ENCODE measurements at places on chromosomes 3 and 15.

DNA sequence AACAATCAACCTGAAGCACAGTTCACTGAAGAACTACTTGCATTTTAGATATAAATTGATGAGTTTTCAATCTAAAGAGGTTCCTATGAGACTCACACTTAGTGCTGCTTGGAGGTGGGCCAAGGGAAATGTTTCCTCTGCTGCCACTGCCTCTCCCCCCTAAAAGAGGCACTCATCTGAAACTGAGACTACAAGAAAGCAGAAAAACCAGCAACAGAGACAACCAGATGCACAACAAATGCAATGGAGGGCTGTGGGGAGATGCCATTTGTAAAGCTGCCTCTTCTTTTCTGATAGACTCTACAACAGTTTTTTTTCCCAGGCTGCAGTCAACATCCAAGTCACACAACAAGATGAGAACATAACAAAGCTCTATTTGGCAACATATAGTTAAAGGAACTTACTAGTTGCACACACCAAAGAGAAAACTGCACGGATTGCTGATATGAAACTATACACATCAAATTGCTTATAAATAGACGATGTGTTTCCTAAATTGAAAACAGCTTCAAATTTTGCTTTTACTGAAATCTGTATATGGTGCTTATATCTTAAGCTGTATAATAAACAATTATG lies 11.0 kb downstream of the TSPAN3 start:
- DNase-seq: no peak

- no peak for DNase-seq
Measured at GRCh38 chr3:18185624-18186023, 239.5 kb downstream of the SATB1 start.

- DNase-seq: no peak
Measured at GRCh38 chr15:77032647-77033416, 37.9 kb downstream of the PSTPIP1 start.

DNA sequence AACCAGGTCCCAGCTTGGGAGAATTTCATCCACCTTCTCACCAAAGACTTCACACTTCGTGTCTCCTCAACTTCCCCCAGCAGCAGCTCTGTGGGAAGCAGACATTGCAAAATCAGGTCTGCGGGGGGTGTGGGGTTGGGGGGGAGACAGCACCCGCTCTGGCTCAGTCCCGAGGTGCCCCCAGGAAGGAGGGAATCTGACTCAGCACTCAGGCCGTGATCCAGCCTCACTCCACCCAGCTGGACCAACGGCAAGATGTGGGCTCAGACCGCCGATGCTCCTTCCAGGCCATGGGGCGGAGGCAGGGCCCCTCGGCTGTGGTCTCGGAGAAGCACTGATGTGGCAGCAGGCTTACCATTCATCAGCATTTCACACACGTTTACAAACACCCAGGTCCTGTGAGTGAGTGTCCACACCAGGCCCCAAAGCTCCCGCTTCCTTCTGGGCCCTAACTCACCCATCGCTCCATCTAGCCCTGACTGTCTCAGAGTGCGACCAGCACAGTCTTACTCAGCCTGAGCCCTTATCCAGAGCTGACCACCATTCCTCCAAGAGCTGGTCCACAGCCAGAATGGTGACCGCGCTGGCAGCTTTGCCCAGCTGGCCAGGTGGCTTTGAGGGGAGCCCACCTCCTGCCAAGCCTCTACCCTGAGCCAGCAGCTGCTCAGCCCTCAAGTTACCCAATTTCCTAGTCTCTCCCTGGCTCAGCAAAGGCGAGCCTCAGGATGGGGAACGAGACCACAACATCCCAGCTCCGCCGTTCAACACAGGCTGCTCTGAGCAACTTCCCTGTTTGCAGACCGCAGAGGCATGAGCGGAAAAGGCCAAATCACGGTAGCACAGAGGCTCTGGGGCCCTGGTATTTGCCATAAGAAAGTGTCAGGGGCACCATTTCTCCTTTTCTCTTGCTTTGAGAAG lies 3.3 kb downstream of the STAB1 start:
- no peak for DNase-seq

GRCh38 chr15:66905954-66906353 lies 159.4 kb upstream of the SMAD3 start:
- DNase-seq: no peak

- DNase-seq: no peak
Measured at GRCh38 chr15:83764201-83764838, 110.4 kb downstream of the ADAMTSL3 start.

- no peak for DNase-seq
Measured at GRCh38 chr15:28977377-28978010, 91.7 kb downstream of the APBA2 start.

DNA sequence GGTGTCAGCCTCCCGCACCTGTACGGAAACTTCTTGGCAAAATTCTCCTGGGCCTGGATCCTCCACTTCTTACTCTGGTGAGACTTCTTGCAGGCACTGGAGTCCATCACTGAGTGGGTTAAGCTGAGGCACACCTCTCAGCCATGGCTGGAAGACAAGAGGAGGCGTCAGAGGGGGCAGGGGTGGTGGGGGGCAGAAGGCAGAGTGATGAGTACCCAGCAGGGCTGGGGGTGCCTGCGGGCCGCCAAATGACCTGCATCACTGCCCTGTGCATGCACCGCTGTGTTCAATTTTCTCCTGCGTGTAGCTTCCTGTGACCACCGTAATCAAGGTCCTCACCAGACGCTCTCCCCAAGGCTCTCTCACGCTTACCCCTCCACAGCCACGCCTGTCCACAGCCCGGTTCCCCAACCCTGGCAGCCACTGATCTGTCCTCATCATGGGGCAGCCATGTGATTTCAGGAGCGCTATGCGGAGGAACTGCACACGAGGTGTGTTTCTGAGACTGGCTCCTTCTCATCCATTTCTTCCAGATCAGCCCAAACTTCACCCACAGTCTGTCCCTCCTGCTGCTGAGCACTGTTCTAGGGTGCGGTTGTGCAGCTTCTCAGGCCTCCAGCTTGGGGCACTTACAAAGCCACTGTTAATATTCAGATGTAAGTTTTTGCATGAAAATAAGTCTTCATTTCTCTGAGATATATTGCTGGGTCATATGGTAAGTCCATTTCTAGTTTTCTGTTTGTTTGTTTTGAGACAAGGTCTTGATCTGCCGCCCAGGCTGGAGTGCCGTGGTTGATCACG lies 5.2 kb downstream of the C3orf22 start:
- no peak for DNase-seq

DNA sequence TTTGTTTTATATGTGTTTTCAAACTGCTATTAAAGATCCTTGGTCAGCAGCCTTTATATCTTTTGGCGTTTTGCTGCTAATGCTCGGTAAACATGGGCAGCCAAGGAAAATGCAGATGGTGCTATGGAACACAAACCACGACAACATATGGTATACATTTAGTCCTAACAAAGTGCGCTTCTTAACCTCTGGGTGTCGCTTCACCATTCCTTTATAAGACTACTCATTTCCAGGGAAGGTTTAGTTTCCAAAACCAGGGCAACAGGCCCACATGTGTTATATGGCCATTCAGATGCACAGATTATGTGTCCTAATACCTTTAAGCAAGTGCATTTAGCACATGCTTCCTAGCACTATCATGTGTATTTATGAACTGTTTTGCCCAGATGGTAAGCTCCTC lies 14.7 kb downstream of the SHOX2 start:
- DNase-seq: no peak

GRCh38 chr3:22089284-22089683 lies 338.3 kb upstream of the ZNF385D start:
- DNase-seq: no peak

DNA sequence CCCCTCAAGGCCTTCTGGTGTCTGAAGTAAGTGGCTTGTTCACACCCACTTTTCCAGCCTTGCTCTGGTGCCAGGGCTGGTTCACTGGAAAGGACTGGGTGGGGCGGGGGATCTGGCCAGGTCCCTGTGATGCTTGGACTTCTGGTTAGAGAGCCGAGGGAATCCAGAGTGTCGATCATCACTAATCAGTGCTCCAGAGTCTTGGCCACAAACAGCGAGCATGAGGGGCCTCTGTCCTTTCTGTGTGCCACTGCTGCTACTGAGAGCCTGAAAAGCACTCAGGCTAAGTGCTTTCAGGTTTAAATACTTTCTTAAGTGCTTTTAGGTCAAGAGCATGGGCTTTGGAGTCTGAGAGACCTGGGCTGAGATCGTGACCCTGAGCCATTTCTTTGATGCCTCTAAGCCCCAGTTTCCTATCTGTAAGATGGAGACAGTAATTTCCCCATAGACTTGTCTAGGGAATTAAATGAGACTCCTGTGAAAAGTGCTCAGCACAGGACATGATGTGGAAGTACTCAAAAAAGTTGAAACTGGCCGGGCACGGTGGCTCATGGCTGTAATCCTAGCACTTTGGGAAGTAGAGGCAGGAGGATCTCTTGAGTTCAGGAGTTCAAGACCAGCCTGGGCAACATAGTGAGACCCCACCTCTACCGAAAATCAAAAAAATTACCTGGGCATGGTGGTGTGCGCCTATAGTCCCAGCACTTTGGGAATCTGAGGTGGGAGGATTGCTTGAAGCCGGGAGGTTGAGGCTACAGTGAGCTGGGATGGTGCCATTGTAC lies 53.8 kb upstream of the SEC22A start:
- no peak for DNase-seq

DNA sequence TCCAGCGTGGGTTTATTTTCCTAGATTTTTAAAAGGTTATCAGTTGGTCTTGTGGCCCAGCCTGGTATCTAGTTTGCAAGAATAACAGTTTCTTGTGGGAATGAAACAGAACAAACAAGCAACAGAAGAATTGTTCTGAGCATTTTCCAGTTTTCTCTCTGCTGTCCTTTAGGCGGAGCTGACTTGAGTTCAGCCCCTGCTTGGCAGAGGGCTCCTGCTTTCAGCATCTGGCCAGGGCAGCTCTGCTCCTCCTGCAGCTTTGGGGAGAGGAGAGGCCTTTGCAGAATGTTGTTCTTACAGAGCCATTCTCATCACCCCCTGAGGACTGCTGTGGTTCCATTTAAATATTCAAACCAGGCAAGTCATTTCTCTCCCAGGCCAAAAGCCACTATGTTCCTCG lies 117.7 kb downstream of the ALDH1A2 start:
- DNase-seq: no peak

DNA sequence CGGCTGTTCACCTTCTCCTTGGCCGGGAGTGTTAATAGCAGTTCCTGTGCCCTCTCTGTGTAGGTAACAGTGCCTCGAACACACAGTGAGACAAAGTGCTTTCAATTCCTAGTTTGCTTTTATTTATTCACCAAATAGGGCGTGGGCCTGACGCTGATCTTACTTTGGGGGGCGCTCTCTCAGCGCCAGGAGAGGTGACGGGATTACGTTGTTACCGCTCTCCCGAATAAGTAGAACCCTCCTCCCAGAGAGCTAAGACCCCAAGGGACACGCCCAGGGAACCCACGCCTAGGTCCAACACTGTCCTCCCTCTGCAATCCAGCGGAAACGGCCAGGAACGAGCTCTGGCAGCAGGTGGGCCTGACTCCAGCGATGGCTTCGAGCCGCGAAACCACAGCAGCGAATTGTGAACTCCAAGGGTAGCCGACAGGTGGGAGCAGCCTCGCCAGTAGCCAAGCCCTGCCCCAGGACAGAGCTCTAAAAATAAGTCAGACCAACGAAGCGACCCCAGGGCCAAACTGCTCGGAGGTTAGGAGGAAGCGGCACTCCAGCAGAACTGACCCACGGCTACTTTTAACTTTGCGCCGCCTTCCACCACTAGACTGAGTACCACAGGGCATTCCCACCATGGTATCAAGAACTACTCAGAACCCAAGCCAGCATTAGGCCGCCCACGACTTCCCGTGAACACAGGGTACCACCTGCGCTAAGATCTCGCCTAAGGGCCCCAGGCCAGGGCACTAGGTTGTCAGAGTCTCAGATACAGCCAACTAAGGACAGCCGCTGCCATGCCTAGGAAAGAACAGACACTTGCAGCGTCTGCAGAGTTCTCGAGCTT lies 1.6 kb upstream of the SIN3A start:
- DNase-seq: no peak

DNA sequence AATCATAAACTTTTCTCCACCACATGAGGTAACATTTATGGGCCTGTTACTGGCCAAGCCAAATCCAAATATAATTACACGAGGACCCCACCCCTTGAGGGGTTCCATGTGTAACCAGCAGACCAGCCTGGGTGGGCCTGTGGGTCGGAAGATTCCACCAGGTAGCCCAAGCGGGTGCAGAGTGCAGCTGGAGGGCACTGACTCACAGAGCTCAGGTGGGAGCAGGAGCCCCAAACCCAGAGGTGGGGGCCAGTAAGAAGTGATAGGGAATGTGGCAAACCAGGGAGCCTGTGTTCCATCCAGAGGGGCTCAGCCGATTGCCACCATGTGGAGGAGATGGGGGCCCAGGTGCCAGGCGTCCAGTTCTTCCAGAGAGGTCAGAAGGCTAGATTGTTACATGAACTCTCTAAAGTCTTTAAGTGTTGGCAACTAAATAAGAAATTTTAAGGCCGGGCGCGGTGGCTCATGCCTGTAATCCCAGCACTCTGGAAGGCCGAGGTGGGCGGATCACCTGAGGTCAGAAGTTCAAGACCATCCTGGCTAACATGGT lies 2.6 kb downstream of the GP9 start:
- no peak for DNase-seq

DNA sequence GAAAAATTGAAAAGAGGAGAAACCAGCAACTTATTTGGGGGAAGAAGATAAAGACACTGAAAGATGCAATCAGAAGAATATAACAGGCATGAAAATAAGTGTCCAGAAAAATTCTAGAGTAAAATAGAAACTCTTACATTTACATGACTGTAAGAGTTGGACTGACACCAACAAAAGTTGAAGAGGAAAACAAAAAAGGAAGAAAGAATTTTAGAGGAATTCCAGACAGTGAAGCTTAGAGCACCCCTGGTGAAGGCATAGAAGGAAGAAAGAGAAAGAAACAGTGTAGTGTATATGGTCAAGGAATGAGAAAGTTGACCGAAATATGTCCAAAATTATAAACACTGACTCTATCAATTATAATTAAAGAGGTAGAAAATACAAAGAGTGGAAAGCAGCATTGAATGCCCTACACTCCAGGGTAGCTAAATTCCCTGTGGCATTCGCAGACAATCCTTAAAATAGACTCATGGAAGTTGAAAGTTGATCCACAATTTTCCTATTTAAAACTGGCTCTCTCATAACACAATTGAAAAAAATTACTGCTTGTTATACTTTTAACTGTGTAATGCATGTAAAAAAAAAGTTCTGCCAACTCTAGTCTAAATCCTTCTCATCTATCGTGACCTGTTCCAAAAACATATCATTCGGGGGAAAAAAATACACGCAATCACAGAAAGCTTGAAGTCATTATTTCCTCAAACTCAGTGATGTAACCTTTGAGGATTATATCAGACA lies 102.6 kb upstream of the ABI3BP start:
- DNase-seq: no peak
